T-helper 1 cell (primary cell): ENCODE measurements at places on chromosomes 12 and 14.

DNA sequence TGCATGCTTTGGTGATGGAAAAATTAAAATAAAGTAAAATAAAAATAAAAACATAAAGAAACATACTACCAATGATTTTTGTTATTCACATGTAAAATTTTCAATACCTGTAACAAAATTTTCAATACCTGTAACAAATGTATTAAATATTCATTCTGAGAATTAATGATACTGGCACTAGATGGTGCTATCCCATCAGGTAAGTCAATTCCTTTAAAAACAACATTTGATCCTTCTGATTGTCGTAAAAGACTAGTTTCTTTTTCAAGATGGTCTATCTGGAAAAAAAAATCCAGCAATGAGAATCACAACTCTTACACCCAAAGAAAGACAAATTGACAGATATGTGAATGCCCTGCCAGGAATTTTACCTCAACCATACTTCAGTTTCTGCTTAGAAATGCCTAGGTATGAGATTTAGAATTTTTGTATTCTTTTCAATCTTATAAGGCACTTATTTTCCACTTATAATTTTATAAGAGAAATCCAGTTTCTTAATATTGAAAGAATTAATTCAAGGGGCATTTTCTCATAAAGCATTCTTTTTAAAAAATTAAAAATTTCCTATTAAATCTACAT lies 30.7 kb downstream of the CEP290 start:
- no peak for DNase-seq

DNA sequence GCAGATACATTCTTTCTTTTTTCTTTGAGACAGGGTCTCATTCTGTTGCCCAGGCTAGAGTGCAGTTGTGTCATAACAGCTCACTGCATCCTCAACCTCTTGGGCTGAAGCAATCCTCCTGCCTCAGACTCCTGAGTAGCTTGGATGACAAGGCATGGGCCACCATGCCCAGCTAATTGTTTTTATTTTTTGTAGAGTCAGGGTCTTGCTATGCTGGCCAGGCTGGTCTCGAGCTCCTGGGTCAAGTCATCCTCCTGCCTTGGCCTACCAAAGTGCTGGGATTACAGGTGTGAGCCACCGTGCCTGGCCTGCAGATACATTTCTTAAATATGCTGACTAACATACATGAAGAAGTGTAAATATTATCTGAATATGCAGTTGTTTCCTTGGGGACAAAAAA lies 115.8 kb downstream of the HECTD4 start:
- no peak for DNase-seq

GRCh38 chr12:91972896-91973295 lies 172.8 kb downstream of the BTG1 start:
- DNase-seq, result no peak

DNA sequence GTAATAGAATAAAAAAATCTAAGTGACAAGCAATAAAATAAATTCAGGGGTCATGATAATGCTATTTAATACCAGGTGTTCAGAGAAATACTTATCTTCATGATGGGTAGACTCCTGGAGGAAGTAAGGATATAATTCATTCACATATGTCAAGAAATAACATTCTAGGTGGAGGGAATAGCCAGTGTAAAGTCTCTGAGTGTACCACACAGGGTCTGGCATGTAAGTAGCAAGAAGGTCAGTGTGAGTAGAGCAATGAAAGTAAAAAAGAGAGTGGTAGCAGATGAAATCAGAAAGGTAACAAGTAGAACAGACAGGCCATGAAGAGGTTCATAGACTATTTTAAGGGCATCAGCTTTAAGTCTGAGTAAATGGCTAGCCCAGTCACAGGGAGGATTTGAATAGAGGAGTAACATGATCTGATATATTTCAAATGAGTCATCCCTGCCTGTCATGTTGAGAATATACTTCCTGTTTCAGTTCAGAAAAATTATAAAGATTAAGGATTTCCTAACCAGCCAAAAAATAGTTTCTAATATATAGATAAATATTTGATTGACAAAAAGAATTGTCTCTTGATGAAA lies 519.9 kb downstream of the C12orf50 start:
- DNase-seq, result no peak

DNA sequence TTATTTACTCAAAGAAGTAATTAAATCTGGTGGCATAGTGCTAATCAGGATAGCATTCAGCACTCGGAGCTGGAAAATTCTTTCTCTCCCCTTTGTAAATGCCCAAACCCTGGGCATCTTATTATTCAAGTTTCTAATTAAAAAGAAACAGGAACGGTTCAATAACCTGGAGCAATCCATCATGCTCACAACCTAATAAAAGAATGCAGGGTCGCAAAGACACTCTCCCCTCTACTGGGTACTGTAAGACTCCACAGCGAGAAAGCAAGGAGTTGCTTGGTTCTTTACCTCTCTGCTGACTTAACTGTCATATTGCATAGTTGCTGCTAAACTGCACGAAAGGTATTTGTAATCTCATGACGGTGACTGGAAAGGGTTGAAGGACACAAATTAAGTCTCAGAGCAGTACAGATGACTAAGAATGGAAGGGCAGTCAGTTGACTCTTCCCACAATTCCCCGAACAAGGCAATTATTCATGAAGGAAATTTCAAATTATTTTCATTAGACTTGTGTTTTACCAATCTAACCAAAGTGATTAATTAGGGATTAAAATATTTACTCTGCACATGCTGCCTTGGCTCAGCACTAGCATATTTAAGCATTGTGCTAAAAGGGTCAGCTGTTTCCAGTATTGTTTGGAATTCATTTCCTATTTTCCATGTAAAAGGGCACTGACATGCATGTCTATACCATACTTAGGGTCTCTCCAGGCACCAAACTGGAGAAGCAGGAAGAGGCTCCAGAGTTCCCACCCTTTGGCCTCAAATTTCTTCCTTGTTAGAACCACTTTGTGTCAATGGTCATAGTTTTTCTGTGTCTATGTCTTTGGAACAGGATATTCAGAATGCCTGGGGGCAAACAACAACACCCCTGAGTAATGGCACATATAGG lies 182.2 kb downstream of the EXOC5 start:
- no peak for DNase-seq
